ENCODE measurements at places on chromosomes 12 and 14.

DNA sequence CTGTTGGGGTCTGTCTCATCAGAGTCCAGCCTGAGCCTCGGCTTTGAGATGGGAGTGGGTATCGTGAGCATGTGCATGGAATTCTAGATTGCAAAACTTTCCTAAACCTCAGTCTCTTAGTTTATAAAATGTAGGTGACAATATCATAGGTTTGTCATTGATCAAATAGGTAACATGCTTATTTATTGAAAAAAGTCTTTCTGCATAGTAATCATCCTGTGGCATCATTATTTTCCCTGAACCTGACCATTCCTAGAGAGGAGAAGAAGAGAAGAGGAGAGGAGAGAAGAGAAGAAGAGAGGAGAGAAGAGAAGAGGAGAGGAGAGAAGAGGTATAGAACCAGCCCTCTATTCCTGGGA is 4.1 kb downstream of the SMIM41 start:
- no peak for DNase-seq

DNA sequence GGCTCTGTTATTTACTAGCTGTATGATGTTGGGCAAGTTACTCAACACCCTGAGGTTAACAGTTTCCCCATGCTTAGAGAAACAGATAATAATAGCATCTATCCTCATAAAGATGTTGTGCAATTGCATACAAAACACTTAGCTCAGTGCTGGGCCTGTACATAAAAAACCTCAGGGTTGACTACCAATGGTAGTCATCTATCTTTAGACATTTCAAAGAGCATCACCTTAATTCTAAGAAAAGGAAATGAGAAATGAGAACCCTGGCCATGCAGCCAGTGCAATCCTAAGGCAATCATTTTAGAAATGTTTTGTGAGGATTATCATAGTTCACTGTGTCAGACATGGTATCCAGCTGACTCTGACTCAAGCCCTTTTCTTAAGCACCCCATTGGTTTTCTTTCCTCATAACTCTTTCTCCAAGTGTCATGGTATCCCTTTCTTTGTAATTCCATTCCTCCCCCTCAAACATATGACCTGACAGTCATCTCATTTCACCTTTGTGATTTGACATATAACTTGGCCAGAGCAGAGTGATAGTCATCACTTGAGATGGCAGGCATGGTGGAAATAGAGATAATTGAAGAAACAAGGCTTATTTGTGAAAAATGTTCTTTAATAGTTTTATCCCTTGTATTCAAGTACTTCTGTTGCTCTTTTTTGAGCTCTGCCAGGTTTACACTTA is 29.5 kb upstream of the OSBPL8 start:
- DNase-seq: no peak

- peak; percentile 62 for DNase-seq
Observed at GRCh38 chr14:56881181-56881580, 70.9 kb upstream of the OTX2 start.

DNA sequence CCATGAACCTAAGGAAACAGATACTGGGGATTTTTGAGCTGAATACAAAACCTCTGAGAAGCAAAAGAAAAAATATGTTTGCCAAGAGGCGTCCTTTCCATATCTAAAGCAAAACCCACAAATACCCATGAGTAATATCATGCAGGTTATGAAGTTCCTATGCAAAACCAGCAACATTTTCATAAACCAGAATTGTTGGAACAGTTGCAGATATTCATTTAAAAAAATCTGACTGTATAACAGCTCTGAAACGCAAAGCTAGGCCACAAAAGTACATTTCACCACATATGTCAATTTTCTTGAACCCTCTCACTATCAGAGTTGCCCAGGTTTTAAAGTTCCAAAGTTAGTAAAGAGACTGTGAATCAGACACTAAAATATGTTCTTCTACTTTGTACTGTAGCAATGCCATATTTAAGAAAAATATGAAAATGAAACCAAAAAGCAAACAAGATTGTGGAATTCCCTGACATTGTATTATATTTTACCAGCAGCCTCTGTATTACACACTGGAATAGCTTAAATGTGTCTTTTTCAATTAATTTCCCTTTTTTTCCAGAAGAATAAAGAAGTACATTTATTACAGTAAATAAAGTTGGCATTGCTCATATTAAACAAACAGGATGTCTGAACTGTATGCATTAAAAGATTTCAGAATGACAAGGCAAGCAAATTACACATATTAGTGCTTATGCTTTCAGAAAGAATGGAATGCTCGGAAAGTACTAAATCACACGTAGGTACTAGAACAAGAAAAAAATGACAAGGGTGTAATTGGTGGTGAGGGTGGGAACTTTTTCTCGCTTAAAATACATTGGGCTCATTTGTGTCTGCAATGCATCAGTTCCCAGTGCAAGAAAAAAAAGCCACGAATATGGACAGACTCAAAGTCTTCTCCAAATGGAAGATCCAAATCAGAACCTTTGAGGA is 33.6 kb upstream of the HIF1A start:
- DNase-seq: no peak

GRCh38 chr12:122643207-122643805 is 59.9 kb downstream of the HCAR2 start:
- no peak for DNase-seq

- DNase-seq: no peak
Observed at GRCh38 chr12:52280796-52281560, 6.5 kb downstream of the KRT86 start.

- DNase-seq: no peak
Observed at GRCh38 chr12:53695152-53696145, 19.6 kb upstream of the ATP5MC2 start.

GRCh38 chr12:95286713-95287112 is 69.1 kb downstream of the VEZT start:
- DNase-seq: no peak

- DNase-seq: no peak
Observed at GRCh38 chr12:67459173-67459572, 189.4 kb upstream of the DYRK2 start.

GRCh38 chr12:15627995-15628945 is 160.9 kb downstream of the EPS8 start:
- DNase-seq: no peak

DNA sequence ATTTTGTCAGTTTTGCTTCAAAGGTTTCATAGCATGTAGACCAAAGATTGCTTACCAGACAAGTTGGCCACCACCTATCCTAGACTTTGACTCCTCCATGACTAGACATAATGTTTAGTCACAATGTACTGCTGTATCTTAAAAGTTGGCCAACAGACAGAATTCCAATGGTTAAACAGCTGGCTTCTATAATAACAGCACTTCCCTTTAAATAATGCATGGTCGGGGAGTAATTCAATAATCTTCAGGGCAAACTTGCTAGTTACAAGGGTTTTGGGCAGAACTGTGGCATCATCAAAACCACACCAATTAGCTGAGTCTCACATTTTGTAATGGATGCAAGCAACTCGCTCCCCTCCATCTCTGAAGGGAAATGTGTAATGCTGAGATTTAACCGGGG is 56.9 kb downstream of the IGF1 start:
- DNase-seq: no peak

- no peak for DNase-seq
Observed at GRCh38 chr12:2489275-2489674, 305.5 kb upstream of the FKBP4 start.

DNA sequence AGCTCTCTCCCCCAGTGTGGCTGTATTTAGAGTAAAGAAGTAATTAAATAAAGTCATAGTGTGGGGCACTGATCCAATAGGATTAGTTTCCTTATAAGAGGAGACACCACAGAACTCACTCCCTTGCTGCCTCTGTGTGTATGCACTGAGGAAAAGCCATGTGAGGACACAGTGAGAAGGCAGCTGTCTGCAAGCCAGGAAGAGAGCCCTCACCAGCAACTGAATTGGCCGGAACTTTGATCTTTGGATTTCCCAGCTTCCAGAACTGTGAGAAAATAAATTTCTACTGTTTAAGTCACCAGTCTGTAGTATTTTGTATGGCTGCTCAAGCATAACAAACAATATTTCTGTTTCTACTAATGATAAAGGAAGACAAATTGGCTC is 368.7 kb upstream of the PRICKLE1 start:
- no peak for DNase-seq

DNA sequence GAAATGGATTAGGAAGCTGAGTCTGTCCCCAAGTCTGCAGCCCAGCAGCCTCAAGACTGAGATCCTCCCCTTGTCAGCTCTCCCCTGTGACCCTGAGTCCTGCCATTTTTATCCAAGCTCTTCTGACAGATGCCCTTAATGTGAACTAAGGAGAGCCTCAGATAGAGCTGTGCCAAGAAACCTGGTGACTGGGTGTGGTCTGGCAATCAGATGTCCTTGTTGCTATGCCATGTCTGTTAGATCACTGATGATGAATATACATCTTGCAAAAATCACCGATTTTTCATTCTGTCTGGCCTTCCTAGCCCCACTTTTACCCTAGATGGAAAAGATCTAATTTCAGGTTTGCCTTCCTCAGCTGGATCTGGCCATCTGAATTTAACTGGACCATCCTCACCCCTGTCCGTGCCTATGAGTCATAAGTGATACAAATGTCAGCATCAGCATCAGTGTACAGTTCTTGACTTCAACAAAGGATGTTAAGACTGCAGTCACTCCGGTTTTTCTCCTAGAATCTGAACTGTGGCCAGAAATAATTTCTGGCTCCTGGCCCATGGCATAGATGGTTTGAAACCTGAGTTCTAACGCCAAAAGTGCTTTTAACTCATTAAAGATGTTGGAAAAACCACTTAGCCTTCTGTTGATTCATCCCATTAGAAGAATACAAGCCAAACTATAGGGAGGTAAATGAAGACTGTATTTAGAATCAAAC is 61.2 kb upstream of the GRIP1 start:
- DNase-seq: no peak

GRCh38 chr14:55593698-55594097 is 13.7 kb downstream of the KTN1 start:
- no peak for DNase-seq

GRCh38 chr12:39846971-39847650 is 227.5 kb upstream of the ABCD2 start:
- DNase-seq: no peak
